ENCODE measurements at places on chromosomes 7 and 10.

GRCh38 chr10:72009425-72010081, 45.4 kb downstream of the CHST3 start:
- DNase-seq = peak; percentile 93

- DNase-seq = peak; percentile 74
Measured at GRCh38 chr10:21516242-21517131, 9.0 kb downstream of the SKIDA1 start.

- peak; percentile 8 for DNase-seq
Measured at GRCh38 chr10:117134306-117135025, 3.6 kb downstream of the VAX1 start.

DNA sequence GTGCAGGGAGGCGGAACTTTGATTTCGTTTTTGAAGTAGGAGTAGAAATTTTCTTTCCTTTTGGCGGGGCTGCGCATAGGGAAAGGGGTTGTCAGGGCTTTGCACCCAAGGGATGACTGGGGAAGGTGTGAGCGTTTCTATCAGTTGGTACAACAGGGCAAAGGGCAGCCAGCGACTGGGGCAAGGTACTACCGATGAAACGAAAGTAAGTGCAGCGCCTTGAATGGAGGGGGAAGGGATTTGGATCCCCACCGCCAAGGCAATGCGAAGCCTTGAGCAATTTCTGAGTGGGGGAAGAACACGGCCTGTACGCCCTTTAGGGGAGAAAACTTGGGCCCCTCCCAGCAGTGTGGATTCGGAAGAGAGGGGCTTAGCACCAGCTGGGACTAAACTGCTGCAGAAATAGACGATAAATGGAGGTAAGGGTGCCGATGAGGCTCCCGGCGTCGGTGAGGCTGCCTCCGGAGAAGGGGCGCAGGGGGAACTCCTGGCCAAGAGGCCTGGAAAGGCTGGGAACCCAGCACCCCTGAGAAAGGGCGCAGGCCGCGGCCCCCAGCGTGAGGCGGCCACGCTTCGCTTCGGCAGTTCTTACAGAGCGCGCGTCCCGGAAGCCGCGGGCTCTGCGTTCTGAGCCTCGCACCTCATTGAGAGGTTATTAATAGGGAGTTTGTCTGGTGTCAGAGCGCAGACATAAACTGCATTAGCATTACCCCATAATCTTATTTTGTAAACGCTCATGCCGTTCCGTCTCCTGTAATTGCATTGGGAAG, 10.0 kb upstream of the TLX1 start:
- no peak for DNase-seq

GRCh38 chr10:127527891-127528290, 21.2 kb upstream of the NPS start:
- no peak for DNase-seq

DNA sequence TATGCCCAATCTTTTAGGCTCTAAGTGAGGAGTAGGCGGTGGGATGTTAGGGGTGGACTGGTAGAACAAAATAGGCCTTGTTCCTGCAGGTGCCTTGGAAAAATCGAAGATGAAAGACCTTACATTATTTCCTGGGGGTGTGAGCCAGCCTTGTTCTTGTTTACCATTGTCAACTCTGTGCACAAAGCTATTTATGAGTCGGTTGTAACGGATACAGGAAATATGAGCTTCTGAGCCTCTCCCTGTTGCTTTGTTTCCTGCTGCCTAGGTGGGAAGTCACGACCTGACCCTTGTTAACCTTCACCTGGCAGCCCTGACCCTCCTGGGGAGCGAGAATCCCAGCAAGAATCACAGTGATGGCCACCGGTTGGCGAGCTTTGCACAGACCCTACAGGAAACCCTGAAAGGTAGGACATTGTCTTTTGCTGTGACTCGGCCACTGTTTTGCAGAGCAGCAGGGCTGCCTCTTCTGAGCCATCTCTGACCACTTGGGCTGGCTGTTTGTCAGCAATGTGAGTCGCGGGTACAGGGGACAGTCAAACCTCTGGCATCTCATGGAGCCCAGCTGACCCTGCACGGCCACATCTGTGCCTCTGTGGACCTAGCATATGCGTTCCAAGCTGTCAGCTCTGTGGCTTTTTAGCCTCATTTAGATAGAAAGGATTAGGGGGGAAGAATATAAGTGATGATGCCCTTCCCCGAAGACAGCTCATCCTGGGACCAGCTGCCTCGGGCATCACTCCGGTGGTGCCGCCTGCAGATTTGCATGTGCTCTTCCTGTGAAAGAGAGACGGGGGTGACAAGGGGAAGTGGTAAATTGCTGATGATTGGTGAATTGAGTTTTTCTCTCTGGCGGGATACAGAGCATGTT, 102.1 kb upstream of the ANLN start:
- DNase-seq = no peak

- no peak for DNase-seq
Measured at GRCh38 chr7:31785101-31785500, 98.1 kb downstream of the PPP1R17 start.

DNA sequence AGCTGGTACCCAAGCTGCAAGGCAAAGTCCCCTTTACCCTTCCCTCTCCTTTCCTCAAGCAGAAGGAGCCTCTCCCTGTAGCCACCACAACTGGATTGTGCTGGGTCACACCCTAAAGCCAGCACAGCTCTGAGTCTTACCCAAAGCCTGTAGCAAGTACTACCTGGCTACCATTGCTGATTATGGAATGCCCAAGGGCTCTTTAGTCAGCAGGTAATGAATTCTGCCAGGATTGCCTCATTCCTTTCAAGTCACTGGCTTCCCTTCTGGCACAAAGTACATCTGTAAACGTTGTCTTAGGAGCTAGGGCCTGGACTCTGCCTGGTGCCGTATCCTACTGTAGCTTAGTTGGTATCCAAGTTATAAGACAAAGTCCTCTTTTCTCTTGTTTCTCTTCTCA, 52.0 kb downstream of the FAS start:
- no peak for DNase-seq

DNA sequence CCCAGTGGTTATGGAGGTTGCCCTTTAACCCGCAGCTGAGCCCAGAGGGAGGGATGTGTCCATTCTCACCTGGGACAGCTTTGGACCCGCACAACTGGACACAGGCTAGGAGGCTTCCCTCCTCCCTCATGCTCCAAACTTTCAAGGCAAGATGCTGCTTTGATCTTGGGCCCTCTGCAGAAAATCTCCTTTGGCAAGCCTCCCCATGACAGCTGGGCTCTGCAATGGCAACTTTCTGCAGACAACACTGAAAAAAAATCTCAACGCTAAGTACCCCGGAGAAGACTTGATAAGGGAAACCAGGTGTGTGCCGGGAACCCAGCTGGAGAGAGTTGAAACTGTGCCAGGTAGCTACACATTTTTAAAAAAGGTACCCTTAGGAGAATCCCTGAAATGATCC, 610.1 kb downstream of the LRMDA start:
- no peak for DNase-seq

- peak; percentile 87 for DNase-seq
Measured at GRCh38 chr7:92634924-92635519, 44.8 kb upstream of the FAM133B start.

- no peak for DNase-seq
Measured at GRCh38 chr7:106369816-106370215, 85.0 kb upstream of the NAMPT start.

- no peak for DNase-seq
Measured at GRCh38 chr10:80552151-80552646, 14.5 kb downstream of the SH2D4B start.

- no peak for DNase-seq
Measured at GRCh38 chr10:103877861-103878260, 22.5 kb upstream of the SH3PXD2A start.

GRCh38 chr7:4265066-4265465, 417.0 kb upstream of the FOXK1 start:
- no peak for DNase-seq

GRCh38 chr7:108118959-108119358, 11.2 kb downstream of the LAMB4 start:
- no peak for DNase-seq

DNA sequence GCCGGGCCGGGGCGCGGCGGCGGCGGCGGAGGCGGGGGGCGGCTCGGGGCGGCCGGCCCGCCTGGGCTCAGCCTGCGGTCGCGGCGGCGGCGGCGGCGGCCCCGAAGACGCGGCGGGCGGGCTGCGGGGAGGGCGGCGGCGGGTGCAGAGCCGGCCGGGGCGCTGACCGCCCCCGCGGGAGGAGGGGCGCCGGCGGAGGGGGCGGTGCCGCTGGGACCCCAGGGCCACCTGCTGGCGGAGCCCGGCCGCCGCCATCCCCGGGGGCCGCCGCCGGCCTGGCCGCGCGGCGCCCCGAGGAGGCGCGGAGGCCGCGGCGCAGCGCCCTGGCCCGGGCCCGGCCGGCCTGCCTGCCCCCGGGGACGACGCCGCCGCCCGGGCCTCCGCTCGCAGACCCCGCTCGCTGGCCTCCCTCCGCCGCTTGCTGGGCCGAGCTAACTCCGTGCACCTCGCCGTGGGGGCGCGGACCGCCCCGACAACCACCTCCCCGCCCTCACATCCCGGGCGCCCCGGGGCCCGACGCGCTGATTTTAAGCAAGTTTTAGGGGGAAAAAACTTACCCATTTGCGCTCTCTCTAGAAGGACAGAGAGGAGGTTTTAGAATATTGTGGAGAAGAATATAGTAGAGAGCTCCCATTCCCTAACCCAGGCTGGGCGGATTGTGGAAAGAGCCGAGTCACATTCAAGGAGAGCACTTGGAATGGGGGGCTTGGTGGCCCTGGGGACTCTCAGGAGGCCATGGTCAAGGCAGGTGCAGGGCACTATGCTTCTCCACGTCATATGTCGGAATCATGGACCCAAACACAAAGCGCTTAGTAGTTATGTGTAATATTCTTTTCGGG, at the start of gene BEND7:
Gene BEND7, minus strand, starts transcription at position 140 of the 839 bp plus-strand sequence. CDS start 481 bp downstream, outside the sequence.
- DNase-seq = peak; percentile 25
